ENCODE measurements at places on chromosomes 2 and 18.

DNA sequence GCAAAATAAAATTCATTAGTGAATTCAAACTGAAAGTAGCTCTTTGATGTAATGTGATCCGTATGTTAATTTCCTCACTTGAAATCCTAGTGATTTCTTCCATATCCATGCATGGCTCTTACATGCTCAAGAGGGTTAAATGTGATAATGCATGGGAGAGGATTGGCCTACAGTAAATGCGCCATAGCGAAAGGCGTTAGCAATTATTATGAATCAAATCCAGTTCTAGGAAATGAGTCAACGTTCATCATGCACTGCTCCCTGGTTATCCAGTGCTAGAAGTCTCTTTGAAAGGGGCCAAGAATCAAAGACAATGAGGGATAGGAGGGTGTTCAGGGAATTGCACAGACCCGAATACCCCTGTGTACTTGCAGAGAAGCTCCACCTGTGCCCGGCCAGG, 101.4 kb upstream of the RASGRP3 start:
- DNase-seq, result no peak

DNA sequence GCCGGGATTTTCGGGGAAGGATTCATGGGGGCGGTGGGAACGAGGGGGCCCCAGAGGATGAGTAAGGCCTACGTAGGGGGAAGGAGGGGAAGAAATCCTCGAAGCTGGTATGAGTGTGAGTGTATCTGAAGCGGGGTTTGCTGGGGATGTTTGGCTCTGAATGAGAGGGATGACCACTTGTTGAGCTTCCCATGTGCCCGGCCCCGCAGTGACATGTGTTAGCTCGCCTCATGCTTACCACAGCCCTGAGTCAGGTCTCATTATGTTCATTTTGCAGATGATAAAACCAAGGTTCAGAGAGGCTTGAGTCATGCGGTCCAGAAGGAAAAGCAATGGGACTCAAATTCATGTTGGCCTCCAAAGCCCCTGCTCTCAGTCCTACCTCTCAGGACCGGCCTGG, 214.7 kb downstream of the BCL2 start:
- DNase-seq, result no peak

DNA sequence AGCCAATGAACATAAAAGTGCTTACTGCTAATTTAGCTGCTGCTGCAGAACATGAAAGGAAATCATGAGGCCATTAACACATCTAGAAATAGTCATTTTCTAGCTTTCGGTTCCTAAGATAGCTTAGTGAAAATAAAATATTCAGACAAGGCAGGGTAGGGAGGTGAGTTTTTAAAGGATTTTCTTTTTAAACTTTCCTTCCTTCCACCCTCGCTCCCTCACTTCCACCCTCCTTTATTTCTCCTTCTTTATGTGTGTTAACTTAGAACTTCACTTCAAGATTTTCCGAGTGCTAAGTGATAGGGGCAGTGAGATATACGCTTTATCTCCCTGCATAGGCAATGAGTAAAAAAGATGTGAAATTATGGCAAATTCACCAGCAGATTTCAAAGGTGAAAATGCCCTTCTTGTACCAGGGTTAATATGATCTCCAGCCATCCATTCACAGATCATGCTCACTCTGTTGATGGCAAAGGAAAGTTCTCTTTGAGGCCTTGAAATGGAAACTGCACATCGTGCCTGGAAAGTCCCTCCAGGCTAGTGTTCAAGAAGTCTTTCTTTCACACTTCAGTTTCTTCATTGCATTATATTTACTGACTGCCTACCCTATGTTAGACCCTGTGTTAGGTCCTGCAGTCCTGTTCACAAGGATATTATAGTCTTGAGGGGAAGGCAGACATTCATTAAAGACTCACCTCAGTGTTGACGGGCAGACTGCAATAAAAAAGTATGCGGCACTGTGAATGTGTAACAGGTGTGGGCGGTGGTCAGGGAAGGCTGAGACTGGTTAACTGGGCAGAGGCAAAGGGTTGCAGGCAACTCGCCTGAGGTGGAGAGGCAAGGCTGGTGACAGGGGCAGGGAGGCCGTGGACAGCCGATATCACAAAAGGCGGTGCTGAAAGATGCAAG, 200.8 kb downstream of the PLCL1 start:
- DNase-seq, result no peak

DNA sequence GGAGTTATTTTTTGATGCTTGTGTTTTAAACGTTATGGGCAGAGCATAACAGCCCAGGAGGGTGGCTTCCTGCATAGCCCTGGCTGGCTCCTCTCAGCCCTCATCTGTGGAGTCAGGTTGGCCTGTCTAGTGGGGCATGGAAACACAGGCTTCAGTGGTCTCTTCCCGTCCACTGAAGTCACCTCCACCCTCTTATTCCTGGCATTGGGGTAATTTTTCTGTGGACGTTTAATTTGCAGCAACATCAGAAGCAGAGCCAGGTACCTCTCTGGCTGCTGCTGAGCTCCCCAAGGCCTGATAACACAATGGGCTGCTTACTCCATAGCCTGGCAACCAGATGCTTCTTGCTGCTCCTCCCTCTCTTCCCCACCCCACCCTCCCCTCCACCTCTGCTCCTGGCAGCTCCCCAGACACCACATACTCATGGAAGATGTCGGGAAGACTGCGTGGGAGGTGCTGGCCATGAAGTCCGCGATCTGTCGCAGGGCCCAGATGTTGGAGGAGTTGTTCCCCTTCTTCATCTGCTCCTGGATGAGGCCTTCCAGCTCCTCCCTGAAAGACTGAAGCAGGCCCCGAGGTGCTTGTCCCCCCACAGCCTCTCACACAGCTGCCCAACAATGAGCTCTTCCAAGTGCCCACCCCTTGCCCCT, 64.0 kb downstream of the ADD2 start:
- no peak for DNase-seq

DNA sequence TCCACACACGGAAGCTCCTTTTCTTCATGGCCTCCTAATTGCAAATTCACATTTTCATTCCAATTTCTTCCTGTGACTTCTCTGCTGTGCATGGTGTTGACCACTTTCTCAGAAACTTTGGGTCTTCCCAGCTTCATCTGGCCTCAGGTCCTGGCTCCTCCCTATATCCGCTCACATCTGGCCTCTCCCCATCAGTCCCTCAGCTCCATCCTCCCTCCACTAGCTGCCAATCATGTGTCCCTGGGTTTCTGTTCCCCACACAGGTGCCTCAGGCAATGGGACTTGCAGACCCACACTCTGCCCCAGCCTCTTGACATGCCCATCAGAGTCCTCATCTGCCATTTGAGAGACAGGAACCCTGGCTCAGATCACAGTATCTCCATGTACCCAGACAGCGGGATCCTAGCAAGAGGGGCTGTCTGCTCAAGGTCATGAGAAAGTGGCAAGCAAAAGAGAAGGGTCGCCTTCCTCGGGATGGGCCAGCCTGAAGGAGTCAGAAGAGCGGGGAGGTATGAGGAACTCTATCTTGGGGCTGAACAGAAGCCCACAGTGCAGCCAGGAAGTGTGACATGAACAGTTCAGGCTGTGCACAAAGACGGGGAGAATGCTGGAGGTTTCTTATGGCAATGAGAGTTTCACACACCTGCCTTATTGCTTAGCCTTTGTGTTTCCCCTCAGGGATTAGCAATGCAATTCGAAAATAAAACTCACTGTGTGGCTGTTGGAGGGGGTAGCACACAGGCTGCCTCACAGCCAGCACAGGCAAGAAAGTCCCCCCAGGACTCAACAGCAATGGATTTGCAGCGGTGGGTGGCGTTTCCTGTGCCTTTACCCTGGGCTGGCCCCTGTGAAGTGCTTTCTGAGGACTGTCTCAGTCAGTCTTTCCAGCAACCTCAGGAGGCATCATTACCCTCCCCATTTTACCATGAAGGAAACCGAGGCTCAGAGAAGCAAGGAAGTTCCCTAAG, 69.5 kb downstream of the COPS8 start:
- DNase-seq, result no peak

DNA sequence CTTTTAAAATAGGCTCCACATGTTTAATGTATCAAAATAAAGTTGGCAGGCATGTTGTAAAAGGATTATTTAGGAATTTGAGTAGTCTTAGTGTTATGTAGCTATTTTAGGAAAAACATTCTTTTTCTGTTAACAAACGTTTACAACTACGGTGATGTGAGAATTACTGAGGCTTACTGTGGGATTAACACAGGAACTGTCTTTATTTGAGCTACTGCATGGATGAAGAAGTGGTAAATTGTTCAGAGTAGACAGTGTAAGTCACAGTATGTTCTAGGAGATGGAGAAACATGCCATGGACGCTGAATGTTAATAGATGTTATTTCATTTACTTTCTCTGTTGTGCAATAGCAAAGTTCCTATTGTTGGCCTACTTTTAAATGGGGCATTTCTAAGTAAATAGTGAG, 1.6 kb downstream of the PPM1B start:
- no peak for DNase-seq

GRCh38 chr2:113234721-113235346, 43.9 kb downstream of the PAX8 start:
- DNase-seq, result no peak

GRCh38 chr2:67945940-67946339, 116.9 kb downstream of the C1D start:
- no peak for DNase-seq

GRCh38 chr18:5974696-5975095, 79.4 kb upstream of the TMEM200C start:
- no peak for DNase-seq

DNA sequence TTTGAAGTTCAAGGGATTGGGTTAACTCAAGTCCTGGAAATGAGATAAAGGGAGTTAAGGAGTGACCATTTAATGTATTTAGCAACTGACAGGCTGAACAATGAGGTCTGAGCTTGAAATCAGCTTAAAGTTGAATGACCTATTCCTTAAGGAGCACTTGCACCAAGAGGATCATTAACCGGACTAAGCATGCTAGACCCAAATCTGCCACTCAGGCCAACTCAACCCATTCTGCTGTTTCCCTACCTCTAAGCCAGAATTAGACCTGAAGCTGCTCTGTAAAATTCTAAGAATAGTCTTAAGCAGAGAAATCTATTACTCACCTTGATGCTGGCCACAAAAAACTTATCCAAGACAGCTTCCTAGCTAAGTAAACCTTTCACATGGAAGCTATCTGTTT, 59.8 kb downstream of the SPRED2 start:
- DNase-seq, result no peak

GRCh38 chr2:129791712-129792111, 187.8 kb upstream of the RAB6C start:
- no peak for DNase-seq

DNA sequence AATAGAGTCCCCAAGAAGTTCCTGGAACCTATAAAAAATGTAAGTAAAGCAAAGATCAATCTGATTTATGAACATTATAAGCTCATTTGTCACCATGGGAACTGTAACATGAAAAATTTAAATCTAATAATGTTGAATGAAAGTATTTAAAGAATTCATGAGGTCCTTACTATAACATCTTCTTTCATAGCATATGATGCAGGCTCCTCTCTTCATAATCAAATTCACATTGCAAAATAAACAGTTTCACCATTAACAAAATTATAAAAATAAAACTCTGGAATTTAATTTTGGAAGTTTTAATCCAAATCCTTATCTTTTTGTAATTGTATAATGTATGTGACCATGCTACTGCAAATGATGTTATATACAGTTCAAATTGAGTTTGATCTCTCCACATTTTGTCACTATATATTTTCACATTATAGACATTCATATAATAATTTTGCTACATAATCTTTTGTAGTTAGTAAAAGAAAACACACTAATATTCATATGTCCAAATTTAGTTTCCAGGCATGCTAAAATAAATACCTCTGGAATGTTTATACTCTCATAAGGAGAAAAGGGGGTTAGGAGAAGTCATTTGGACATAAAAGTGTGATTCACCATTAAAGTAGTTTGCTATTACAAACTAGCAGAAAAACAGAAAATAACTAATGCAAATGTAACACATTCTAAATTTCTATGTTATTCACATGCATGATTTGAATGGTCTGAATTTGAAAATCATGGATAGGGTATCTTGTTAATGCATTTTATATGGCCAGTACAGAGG, 954.1 kb downstream of the DSC3 start:
- no peak for DNase-seq

DNA sequence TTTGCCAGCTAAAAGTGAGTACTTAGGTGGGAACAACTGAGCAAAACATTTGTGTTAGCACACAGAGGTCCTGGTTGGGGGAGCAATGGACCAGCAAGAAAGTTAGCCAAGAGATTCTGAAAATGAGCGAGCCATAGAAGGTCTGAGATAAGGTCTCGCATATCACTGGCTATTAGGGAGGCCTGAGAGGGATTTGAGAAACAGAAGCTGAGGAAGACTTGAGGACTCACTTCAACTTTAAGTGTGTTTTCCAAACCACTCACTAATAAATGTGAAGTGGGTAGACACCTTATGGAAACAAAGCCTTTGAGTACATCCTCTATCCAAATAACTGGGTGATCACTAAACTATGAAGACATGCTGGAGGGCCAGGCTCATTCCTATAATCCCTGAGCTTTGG, 958.5 kb downstream of the DPP10 start:
- no peak for DNase-seq

GRCh38 chr18:11310476-11311086, 161.2 kb upstream of the PIEZO2 start:
- DNase-seq, result no peak

- DNase-seq, result no peak
Measured at GRCh38 chr2:46846536-46846935, 69.1 kb downstream of the MCFD2 start.

DNA sequence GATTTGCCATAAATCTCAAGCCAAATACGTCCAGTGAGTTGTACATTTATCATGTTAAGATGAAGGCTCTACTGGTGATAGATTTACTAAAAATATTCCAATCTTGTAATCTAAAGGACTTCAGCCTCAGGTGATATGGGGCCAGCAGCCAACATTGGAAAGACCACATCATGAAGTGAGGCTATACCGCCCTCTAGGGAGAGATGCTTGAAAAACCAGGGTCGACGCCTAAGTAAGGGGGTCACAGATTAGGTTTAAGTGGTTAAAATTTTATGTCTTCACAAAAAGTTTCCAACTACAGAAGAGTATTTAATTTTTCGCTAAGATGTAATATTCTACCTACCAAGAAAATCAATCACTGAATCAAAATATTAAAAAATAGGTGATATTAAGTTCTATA, 33.3 kb downstream of the DOCK10 start:
- no peak for DNase-seq

DNA sequence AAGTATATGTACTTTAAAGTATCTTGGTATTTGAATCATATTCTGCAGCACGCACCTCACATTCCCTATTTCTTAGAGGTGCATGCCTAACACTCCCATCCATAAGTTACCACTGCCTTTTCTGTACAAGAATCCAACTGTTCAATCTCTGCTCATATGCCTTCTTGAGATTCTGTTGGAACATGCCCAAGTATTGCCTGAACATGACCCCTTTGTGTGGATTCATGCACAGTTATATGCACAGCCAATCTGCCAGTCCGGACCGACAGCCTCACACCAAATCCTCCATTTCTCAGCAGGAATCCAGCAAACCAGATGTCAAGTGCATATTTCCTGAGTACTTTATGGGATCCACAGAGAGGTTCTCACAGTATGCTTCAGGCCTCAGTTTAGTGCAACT, 222.0 kb downstream of the TMEM182 start:
- no peak for DNase-seq

GRCh38 chr2:41937921-41938708, 109.7 kb upstream of the PKDCC start:
- no peak for DNase-seq

- no peak for DNase-seq
Measured at GRCh38 chr2:236209996-236210395, 41.8 kb upstream of the GBX2 start.

All from chondrocyte (in vitro differentiated cells).